ENCODE measurements at places on chromosomes 7 and 10.

- DNase-seq = no peak
Observed at GRCh38 chr7:131076711-131077181, 250.9 kb upstream of the MKLN1 start.

DNA sequence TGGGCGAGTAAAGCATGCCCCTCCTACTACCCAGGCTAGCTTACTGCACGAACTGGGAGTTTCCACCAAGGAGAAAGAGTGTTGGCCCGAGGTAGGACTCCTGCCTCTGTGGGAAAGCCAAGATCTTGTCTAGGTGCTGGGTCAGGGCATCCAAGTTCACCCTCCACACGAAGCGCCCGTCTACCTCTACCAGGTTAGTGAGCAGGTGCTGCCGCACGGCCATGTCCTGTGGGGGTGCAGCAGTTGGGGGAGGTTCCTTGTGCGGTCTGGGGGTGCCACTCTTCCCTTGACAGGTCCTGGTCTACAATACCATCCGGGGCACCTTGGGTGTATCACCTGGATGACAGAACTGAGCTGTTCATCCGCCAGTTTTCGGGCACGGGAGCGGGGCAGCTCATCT, 1.7 kb downstream of the ABHD11 start:
- no peak for DNase-seq

DNA sequence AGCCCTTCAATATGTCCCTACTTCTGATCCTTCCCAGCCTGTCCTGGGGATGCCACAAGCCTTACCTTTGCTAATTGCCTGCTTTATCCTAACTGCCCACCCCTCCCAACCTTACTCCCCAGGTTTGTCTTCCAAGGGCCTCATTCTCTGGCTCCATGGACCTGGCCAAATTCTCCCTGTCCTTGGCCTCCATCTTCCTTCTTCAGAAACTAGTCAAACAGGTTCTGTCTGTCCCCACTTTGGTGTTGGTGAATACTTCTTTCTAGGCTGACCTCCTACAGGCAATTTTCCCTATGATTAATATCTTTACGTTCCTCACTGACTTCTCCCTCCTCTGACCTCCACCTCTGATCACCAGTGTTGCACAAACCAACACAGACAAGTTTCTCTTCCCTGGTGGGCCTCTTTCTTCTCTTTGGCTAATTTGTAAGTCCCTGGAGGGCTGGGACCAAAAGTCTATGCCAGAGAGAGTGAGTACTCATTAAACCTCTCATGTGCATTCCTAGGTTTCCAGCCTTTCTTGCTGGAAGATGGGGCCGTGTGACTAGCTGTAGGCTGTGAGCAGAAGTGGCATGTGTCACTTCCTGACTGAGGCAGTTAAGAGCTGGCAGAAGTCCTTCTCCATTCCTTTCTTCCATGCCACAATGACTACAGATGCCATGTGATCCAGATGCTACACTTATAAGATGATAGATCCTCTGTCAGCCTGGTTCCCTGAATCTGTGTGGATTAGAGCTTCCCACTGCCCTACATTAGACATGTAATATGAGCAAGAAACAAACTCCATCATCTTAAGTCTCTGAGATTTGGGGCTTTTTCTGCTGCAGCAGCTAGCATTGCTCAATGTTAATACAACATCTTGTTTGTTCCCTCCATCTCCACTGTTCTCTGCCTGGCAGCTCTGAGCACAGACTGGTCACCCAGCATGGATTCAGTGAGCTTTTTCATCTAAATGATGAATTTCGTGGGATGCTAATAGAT, 382.7 kb downstream of the RPS24 start:
- no peak for DNase-seq

GRCh38 chr10:73506074-73506473, 10.2 kb upstream of the PPP3CB start:
- no peak for DNase-seq

DNA sequence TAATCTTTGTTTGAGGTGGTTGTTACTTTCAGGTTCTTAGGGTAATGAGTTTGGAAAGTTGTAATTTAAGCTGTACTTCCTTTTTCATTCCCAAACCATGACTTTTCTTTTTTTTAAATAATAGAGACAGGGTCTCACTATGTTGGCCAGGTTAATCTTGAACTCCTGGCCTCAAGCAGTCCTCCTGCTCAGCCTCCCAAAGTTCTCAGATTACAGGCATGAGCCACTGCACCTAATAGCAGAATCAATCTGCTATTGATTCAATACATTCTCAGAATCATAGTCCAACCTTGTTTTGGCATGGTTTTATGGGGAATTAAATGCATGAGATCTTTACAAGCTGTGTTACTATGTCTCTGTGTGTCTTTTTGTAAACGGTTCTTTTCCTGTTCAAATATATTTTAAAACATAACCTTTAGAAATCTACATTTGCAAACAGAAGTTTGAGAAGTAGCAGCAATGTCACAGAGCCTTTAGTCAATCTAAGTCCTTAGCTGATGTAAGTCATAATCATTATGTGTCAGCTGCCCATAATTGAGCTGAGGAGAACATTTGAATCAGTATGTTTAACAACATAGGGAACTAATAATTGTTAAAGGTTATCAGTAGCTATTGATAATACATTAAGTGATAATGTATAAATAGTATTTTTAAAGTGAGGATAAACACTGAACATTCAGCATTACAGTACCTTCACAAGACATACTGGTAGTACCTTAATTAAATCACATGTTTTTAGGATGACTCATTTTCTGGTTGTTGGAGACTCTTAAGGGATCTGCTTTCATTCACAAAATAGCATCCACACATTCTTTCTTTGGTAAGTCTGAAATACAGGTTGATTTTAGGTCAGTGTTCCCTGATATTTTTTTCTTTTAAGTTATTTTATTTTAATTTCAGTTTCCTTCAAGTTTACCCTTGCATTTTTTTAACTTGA, 8.8 kb downstream of the INPP5F start:
- DNase-seq = no peak

- no peak for DNase-seq
Observed at GRCh38 chr10:58747687-58748086, 235.0 kb downstream of the BICC1 start.

GRCh38 chr10:52961323-52961722, 188.7 kb upstream of the MBL2 start:
- no peak for DNase-seq

DNA sequence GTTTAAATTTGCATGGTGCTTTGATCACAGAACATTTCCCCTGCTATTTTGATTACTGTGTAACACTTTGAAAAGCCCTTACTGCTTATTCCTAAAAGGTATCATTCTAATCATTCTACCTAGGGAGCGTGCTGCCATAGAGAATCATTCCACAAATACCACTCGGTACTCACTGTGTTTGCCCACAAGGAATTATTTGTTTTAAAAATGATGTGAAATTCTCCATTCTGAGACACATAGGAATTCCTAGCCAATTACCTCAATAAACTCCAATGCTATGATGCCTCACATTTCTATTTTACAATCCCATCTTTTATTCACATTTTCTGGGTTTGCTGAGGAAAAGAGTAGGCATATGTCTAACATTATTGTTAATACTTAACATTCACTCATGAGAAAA, 16.2 kb upstream of the TES start:
- no peak for DNase-seq

GRCh38 chr7:55970561-55970960, 6.2 kb downstream of the NIPSNAP2 start:
- no peak for DNase-seq

- DNase-seq = no peak
Observed at GRCh38 chr10:119203006-119203405, 4.4 kb upstream of the GRK5 start.

DNA sequence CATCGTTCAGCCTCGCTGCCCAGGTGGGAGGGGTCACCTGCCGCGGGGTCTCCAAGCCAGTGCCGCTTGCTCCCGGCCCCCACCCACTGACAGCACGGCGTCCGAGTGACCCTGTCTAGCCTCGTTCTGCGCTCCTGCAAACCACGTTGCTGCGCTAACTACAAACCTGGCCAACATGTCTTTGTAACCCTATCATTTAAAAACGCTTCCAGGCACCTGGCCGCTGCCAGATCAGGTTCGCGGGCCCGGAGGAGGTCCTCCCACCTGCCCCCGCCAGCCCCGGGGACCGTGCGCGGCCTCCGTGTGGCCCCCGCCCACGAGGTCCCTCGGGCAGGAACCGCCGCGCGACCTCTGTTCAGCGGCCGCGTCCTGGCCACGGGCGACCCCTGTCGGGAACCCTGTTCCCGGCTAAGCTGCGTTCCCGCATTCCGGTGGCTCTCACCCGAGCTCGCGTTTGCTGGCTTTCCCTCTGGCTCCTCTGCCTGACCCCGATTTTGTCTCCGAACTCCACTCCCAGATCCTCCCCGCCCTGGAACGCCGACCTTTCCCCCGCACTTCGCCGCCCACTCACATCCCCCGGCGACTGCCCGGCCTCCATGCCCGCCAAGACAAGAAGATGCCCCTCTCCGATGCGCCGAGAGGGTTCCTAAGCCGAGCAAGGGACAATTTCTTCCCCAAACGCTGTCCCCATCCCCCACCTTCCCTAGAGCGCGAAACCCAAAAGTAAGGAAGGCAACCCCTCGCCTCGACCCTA, 2.4 kb downstream of the SFMBT2 start:
- no peak for DNase-seq

DNA sequence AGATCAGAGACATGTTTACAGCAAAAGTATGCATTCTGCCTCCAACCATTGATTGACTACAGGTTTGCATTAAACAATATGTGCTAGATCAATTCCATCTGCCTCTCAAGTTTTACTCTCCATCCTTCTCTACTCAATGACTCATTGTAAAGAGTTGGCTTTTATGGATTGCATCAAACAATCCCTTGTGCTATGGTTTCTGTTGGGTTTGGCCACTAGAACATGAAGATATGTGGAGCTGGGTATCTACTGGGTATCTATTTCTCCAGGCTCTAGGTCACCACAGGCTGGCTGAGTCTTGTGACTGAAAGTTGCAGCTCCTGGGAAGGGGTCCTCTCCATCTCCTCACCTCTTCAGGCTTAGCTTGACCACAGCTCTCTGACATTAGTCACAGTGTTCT, 204.7 kb downstream of the DGKI start:
- DNase-seq = no peak

DNA sequence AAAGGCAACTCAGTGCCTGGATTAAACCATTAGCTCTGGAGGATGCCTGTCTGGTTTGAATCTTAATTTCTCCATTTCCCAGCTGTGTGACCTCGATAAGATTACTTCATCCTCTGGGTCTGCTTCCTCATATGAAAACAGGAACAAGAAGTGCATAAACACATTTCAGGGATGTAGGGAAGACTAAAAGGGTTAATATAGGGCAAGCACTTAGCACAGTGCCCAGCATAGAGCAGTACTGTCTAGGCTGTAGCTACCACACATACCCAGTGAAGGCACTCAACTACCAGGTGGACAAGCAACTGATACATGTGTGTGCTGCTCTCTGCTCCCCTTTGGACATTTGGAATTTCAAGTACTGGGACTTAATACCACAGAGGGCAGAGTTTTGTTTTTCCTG, 85.4 kb downstream of the KCNMA1 start:
- DNase-seq = no peak

DNA sequence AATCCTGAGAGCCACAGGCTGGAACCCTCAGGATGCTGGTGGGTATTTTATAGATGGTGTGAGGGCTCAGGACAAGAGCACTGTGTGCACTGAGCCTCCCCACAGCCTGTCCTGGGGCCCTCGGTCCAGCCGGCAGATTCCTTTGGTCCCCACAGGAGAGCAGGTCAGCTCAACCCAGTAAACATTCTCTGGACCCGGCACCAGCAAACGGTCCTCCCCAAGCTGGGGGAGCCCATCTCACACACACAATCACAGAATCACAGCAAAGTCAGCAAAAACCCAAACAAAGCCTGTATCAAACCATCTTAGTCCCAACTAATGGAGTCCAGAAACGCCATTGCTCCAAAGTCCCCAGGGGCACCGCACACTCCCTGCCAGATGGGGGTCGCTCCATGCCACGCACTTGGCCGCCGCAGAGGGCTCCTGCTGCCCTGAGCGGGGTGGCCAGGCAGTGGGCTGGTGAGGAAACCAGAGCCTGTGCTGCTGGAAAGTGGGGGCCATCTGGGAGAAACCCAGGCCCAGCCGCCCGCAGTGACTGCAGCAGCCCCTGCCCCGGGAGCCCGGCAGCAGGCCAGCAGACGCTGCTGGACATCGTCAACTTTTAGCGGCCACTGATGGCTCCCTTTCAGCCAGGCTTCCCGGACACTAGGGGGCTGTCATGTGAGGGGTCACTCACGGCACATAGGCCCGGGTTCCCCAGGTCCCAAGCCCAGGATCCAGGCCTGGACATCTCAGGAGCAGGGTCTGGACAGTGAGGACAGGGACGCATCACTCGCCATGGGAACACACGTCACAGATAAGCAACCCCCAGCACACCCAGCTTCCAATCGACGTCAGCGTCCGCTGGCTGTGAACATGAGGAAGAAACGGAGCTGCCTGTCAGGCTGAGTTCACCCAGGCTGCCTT, 52.6 kb downstream of the DPYSL4 start:
- no peak for DNase-seq
